Right atrium auricular region (tissue), 2 donors: ENCODE measurements at places on chromosomes 1 and 21.

DNA sequence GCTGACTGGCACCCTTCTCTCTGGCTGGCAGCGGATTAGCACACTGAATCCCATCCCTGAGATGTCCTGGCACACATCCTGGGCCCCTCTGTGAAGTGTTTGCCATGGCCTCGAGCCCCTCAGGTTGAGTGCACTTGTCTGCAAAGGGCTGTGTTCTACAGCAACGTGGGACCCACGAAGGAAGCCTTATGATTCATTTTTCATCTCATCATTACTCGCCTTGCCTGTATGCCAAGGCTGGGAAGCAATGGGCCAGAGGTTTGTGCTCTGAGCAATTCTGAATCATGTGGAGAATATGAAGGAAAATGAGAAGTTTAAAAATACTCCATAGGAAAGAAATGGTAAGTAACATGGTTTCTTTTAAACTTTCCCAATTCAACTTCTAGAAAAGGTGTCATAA, 124.8 kb upstream of the LMO4 start:
- no peak for DNase-seq

- DNase-seq = no peak
These were observed 121.7 kb downstream of the SLC30A10 start for GRCh38 chr1:219806642-219807041.

DNA sequence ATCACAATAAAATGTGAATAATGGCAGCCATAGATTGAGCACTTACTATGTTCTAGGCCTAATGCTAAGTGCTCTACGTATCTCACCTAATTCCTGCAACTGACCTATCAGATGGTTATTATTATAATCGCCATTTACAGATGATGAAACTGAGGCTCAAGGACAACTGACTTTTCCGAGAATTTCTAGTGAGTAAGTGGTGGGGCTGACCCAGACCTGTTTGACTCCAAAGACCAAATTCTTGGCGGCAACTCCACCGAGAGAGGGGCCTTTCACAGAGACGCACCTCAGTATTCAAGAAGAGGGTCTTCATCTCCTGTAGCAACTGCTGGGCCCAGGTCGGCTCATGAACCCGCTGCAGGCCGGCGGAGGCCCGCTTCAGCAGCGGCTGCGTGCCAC, 573 bp downstream of the TMEM234 start:
- no peak for DNase-seq

GRCh38 chr1:203649551-203649998, 22.9 kb downstream of the ATP2B4 start:
- no peak for DNase-seq

DNA sequence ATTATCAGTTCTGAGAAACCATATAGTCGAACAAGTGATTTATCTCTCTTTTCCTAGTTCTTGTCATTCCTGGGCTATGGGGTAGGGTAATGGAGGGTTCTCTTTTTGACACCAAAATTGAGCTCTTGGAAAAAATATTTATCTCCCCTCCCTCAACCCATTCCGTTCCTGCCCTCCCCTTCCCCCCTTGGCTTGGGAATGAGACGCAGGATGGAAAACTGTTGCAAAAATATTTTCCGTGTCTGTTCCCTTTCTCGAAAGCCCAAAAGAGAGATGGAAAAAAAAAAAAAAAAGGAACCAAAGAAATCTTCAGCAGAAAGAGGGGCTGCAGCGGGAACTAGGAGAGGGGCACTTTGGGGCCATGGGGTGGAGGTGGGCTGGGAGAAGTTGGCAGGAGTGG, 766 bp downstream of the ATP2B4 start:
- no peak for DNase-seq

DNA sequence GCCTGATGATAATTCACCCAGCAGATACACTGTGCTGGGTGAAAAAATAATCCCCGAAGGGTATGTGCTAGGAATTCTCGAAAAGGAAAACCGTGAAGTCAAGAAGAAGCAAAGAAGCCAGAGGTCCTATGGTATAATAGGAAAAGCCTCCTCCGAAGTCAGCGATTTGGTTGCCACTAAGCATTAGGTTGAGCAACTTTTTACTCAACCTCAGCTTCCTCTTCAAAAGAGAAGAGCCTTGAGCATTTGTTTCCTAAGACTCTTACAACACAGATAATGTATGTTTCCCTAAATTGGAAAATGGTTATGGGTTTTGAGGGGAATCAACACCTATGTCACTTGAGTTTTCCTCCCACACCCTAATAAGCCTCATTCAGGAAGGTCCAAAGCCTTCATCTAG, 21.3 kb upstream of the MNDA start:
- no peak for DNase-seq

GRCh38 chr21:41744028-41744930, 22.6 kb downstream of the RIPK4 start:
- DNase-seq = no peak

DNA sequence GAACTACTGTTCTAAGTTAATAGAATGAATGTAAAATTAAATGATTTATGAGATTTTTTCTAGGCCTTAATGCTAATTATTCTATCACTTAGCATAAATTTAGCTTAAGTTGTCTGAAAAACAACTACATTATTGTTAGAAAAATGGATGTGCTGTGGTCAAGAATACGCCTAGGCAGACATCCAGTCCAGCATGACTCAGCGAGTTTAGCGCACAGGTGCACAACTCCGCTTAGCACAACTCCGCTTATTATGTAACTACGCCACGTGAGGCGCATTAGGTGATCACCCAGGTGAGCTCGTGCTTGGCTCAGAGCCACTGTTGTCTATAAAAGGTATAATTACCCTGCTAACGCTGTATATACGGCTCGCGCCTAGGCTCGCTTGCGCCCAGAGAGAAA, 1043.6 kb upstream of the ADGRL4 start:
- no peak for DNase-seq

GRCh38 chr1:24266998-24267397, 52.2 kb upstream of the GRHL3 start:
- DNase-seq = no peak

DNA sequence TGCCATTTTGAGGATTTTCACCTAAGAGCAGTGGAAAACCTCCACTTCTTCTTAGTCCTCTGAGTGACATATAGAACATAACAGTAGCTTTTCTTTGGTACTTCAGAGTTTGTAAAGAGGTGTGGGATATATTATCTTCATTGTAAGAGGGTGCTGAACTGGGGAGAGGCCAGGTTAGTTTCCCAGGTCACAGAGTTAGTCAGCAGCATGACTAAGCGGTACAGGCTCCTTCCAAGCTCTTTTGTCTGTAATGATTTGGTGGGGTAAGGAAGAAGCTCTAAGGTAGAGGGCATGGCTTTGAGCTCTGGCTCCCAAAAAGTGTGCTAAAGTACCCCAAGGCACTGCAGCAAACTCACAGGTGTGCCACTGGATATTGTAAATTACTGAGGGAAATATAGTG, 325.0 kb upstream of the PLXNA2 start:
- no peak for DNase-seq

DNA sequence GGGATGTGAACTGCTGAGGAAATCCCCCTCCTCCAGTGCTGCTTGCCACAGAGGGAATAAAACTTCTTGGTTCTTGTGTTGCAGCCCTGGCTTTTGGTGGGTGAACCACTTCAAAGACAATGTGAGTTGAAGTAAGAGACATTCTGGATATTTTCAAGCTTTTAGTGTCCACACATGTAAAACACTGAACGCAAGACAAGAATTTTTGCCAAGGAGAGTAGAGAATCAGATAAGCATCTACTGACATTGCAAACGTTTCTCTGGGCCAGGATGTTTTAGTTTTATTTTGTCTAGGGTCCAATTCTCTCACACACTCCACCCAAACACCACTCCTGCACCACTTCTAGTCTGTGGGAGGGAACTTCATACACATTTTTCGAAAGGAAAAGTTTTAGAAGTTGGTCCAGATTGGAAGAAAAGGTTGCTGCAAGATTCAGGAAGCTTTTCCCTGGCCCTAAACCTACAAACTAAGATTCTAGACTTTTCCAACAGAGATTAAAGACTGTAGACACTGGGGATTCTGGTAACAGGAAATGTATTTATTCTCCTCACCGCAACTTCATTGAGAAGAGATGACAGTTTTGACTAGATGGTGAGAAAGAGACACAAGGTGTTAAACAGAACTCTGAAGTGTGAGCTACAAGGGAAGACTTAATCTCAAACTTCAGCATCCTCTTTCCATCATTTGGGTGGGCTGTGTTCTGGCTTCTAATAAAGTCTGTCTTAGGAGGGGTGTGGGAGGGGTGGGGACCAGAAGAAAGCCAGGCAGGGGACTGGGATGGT, 16.1 kb downstream of the FASLG start:
- no peak for DNase-seq

GRCh38 chr1:223716302-223716862, 4.0 kb downstream of the CAPN2 start:
- no peak for DNase-seq

GRCh38 chr21:44005593-44005992, 6.5 kb upstream of the TRAPPC10 start:
- DNase-seq = no peak

DNA sequence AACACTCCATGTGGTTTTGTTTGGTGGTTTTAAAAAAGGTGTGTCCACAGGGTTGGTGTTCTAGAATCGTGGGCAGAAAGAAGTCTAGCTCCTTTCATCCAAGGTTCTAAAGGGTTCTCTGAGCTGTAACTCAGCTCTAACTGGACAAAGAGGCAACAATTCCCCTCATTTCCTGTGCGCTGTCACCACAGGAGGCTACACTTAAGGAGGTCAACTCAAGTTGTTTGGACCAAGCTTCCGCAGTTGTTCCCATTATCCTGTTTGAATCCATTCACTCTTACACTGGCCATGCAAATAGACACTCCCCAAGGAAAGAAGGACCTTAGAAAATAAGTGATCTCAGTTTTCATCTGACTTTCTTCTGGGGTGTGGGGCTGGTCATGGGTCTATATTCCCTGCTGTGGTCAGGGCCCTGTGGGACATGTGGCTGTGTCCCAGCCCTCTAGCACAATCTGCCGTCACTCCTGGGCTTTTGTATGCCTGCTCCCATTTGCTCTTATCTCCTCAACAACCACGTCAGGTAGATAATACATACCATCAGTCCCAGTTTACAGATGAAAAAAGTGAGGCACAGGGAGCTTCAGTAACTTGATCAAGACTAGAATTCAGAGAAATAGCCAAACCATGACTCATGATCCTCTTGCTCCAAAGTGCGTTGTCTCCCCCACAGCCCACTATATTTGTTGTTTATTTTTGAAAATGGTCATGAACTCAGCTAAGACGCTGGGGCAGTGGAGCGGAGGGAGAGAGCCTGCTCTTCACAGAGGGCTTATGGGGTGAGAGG, 103.6 kb downstream of the RHOU start:
- DNase-seq = no peak

DNA sequence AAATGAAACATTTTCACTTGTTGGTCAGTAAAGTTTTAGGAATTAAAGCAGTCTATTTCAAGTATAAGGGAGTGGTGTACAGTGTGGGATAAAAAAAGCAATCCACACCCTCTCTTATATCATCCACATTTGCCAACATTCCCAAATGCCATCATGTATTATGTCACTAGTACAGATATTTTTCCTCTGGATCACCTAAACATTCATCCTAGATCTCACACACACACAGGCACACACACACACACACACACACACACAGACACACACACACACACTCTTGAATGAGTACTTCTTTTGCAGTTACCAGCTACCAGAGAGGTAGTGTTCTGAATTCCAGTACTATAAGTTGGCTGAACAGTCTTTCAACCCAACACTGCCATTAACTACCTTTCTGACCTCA, 1369.1 kb upstream of the ADGRL4 start:
- no peak for DNase-seq

GRCh38 chr1:156796340-156797097, 20.1 kb downstream of the SH2D2A start:
- DNase-seq = no peak

DNA sequence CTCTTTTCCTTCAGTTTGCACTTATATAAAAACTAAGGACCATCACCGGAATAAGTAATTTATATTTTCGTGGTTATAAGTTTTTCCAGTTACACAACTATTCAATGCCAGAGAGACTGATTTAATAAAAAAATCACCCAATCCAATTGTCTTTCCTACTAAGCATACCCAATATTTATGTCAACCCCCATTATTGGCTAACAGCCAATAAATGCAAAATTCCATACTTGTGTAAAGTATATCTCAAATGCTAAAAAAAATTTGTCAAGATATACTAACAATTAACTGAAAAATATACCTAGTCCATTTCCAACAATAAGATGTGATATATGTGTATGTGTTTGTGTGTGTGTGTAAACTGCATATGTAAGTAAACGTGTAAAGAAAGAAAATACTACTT, 117.4 kb downstream of the AGBL4 start:
- DNase-seq = no peak

DNA sequence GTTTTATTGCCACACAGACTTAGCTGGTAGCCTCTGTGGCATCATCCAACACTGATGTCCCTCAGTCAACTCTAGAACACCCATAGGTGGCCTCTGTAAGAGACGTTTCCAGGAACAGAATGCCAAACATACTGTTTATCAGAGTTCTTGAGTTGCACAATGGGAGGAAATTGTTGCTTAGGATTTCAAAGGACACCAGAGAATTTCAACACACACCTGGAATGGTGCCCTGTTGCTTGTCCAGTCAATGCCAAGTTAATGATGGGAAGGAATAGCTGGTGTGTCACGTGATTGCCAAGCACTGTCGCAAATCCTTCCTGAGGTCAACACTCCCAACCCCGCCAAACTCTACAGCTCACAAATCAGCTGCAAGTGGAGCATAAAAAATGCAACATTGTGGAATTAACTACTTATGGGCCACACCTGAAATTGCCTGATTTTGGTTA, 28.6 kb upstream of the DUSP23 start:
- peak; percentile 91 for DNase-seq

- no peak for DNase-seq
These were observed 25.6 kb downstream of the SLX9 start for GRCh38 chr21:44965251-44966022.

DNA sequence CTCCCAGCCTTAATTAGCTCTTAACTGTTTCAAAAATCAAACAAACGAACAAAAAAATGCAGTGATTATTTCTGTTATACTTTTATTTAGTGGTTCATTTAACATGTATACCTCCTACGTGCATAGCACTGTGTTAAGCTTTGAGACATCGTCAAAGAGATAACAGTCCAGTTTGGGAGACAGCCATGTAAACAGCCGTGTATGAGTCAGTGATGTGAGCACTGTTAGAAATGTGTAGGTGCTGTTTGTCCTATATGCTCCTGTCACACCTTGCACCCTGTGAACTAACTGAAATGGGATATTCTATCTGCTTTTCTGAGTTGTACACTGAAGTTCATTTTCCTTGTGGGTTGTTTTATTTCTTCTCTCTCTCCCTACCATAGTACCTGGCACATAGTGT, 109.7 kb upstream of the CACYBP start:
- DNase-seq = no peak
